Hematopoietic multipotent progenitor cell treated with erythropoietin and hydrocortisone succinate and interleukin-3 and kit ligand, for 8 days (in vitro differentiated cells): ENCODE measurements at places on chromosomes 7 and 10.

- no peak for DNase-seq
These were observed 212.3 kb downstream of the TCERG1L start for GRCh38 chr10:131099028-131099726.

DNA sequence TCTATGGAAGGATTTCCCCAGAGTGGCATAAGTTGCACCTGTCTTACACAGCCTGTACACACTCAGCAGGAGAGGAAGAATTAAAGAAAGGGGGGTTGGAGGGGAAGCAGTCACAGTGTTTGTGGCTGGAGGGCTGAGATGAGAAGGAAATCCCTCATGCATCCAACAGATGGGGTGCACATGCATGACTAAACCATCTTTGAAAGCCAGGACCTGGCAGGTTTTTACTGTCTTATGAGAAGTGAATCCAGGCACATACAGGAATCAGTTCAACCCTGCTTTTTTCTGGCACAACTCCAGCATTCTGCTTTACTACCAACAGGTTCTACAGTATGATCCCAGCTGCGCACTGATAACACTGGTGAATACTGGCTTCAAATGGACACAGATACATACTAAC lies 107.7 kb downstream of the CACNA2D1 start:
- DNase-seq = peak; percentile 4

DNA sequence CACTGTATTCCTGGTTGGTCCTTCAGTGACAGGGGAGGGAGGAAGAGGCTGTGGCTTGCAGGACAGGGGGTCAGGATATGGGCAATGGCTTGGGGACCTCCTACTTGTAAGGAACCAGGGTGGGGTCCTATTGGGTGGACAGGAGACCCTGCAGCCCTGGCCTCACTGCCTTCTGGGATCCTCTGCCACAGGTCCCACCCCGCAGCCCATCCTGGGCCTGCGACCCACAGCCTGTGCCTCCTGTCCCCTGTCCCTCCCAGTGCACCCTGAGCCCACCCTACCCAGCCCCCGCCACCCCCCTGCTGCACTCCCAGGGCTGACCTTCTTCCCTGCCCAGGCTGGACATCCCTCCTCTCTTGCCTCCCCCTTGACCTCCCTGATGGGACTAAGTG lies 58.7 kb upstream of the MYL10 start:
- no peak for DNase-seq

- no peak for DNase-seq
These were observed 68.1 kb downstream of the VPS41 start for GRCh38 chr7:38840736-38841460.

DNA sequence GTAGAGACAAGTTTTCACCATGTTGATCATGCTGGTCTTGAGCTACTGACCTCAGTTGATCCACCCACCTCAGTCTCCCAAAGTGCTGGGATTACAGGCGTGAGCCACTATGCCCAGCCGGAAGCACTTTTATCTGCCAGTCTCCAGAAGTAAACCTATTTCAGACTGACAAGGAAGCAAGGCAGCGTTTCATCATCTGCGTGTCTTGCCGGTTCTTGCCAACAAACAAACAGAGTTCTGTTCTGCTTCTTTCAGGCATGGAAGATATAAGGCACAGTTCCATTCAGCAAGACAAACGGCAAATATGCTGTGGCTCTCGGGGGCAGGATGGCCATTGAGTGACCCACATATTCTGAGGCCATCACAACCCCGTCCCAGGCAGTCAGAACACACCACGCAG lies 15.5 kb upstream of the LARP4B start:
- DNase-seq = no peak

GRCh38 chr10:64379898-64380297 lies 858.7 kb downstream of the REEP3 start:
- peak; percentile 4 for DNase-seq

GRCh38 chr10:35225204-35225603 lies 98.6 kb downstream of the CREM start:
- DNase-seq = no peak

GRCh38 chr10:86992456-86992855 lies 24.2 kb downstream of the ADIRF start:
- DNase-seq = no peak

- no peak for DNase-seq
These were observed 118.7 kb upstream of the CDK6 start for GRCh38 chr7:92955081-92955480.

GRCh38 chr7:118938845-118939244 lies 714.3 kb downstream of the ANKRD7 start:
- DNase-seq = no peak

- no peak for DNase-seq
These were observed 90.3 kb downstream of the HERPUD2 start for GRCh38 chr7:35604595-35604994.

- DNase-seq = no peak
These were observed 112.0 kb downstream of the NPTX2 start for GRCh38 chr7:98729121-98729520.

DNA sequence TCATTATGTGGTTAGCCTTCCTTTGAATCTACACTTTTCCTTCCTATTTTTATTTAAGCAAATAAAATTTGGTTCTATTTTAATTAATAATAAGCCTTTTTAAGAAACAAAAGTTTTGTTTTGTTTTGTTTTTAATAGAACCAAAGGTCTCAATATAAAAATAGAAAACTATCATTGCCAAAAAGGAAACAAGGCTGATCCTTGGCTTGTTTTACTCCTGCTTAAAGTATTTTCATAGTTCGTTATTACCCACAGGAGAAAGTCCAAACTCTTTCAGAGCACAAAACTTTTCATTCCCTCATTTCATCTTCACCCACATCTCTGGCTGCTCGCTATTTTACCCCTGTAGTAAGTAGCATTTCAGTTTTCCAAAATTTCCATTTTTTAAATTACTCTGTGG lies 374.8 kb downstream of the SEMA3D start:
- no peak for DNase-seq

DNA sequence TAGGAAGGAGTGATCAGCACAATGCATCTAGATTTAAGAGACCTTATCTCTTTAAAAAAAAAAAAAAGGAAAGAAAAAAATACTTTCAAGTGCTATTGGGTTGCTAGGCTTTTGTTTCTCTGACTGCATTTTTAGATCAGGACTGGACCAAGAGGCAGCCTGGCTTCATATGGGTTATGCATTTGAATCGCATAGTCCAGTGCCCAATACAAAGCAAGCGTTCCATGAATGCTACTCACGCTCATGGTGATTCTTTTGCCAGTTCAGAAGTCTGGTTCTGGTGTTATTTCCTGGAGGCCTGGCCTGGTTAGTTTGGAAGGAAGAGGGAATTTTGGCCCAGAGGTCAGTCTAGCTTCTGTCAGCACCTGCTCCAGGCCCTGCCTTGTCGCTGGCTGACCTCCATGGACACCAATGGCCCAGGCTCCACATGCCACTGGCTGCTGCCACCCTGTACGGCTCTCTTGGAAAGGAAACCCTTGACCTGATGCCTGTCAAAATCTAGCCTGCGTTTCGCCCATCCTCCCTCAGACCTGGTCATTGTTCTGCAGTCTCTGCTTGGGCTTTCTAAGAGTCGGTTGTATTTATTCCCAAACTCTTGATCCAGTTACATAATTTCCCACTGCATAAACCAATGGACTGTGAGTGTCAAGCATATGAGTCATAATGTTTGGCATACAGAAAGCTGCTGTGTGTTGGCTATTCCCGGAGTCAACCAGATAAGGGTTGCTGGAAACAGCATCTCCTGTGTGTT lies 74.3 kb upstream of the MKX start:
- DNase-seq = no peak

DNA sequence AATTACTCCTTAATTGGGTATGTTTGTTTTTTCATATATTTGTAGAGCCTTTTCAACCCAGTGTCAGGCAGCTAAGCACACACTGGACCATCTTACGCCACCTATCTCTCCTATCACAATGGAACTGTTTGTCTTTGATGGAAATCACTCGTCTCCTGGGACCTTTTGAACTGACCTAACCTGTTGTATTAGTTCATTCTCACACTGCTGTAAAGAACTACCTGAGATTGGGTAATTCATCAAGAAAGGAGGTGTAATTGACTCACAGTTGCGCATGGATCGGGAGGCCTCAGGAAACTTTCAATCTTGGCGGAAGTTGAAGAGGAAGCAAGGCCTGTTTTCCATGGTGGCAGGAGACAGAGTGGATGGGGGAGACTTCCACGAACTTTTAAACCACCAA lies 182.0 kb downstream of the TCERG1L start:
- no peak for DNase-seq

GRCh38 chr7:40796723-40797122 lies 661.9 kb downstream of the SUGCT start:
- no peak for DNase-seq
